ENCODE measurements at places on chromosomes 5 and 9.
A peak's percentile ranks its signal among the peaks of the same experiment; 100 is the strongest.

GRCh38 chr5:81305785-81306184 is 4.4 kb downstream of the ZCCHC9 start:
- DNase-seq = no peak

GRCh38 chr9:7935681-7936080 is 136.1 kb upstream of the DMAC1 start:
- no peak for DNase-seq

DNA sequence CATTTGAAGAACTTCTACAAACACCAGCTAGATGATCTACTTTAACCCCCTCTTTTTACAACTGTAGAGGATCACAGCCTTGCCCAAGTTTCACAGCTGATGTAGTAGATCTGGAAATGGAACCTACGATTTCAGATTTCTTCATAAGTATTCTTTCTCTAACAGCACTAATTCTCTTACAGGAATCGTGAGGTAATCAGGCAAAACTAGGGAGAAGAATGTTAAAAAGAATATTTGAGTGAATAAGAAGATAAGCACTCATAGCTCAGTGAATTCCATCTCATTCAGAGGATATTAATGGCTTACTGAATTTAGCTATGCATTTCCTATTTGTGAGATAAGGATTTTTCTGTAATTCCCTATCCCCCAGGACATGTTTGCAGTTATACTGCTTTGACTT is 42.1 kb downstream of the NADK2 start:
- DNase-seq = no peak

GRCh38 chr5:107404595-107405374 is 266.0 kb downstream of the EFNA5 start:
- DNase-seq = no peak

GRCh38 chr9:20030221-20030620 is 241.4 kb upstream of the SLC24A2 start:
- DNase-seq = no peak

DNA sequence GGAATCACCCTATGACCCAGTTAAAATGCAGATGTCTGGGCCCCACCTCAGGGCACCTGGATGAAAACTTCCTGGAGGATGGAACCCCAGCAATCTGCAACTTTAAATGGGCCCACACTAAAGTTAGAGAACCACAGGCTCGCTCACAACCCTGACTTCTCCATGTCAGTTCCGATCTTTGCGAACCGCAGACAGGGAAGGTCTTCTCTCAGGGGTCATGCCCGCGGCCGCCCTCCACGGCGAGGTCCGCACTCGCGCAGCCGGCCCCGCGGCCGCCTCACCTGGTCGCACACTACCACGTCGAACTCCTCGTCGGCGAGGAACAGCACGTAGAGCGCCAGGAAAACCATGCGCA is 499 bp downstream of the ALG2 start:
- DNase-seq = peak; percentile 9

- peak; percentile 38 for DNase-seq
Measured at GRCh38 chr5:122896598-122897282, 51.3 kb downstream of the SNX24 start.

- no peak for DNase-seq
Measured at GRCh38 chr5:33933723-33934169, 2.4 kb upstream of the RXFP3 start.

GRCh38 chr5:140312067-140312790 is 9.3 kb upstream of the PFDN1 start:
- DNase-seq = peak; percentile 97

DNA sequence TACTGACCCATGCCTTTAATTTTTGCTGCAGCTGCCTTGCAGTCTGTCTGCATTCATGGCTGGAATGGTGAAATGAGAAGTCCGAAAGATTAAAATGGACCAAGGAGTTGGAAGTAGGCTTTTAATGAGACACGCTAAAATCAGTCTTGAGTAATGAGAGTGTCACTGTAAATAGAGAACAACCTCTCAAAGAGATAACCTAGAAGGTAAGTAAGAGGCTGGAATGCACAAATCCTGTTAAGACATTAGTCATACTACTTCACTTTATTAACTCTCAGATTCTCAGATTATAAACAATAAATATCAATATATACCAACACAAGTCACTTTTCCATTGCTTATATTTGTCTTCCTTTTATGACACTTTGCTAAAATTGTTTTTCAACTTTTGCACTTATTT is 880.6 kb upstream of the C9orf72 start:
- DNase-seq = no peak

GRCh38 chr9:93231121-93231694 is 47.3 kb downstream of the WNK2 start:
- no peak for DNase-seq

GRCh38 chr9:9556865-9557803 is 1055.7 kb downstream of the PTPRD start:
- DNase-seq = no peak

DNA sequence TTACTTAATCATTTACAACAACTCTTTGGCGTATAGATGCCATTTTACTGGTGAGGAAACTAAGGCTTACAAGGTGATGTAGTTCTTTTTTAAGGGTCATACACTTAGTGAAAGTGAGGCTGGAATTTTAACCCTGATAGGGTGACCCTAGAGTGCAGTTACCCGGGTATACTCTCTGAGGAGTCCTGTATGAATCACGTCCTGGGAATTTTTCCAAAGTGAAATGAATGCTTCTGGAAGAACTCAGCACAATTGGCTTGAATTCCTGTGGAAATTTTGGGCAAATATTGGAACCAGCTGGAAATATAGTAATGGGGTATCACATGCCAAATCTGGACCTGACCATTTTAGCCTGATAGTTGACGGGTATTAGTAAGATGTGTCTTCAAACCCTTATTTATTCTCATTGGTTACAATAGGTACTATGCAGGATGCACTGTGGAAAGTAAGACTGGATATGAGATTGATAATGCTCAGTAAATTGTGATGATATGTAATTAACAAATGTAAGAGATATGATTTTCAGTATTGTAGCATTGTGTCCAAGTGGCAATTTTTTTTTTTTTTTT is 14.8 kb downstream of the SUB1 start:
- peak; percentile 45 for DNase-seq

DNA sequence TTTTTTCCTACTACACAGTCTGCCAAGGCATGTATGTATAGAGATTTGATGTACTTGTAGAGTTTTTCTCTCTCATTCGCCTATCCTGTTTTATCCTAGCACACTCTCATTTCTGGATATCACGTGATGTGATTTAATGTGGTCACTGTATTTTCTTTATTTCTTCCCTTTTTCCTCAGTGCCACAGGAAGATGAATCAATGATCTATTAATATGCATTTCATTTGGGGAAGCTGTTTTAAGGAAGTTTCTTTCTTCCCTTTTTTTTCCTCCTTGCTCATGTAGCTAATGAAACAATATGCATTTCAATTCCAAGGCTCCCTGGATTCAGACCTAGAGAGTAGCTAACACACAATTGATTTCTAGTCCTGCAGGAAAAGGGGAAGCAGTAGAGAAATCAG is 506.3 kb upstream of the WWC1 start:
- DNase-seq = no peak

GRCh38 chr5:138964647-138965201 is 89.6 kb upstream of the LRRTM2 start:
- no peak for DNase-seq

DNA sequence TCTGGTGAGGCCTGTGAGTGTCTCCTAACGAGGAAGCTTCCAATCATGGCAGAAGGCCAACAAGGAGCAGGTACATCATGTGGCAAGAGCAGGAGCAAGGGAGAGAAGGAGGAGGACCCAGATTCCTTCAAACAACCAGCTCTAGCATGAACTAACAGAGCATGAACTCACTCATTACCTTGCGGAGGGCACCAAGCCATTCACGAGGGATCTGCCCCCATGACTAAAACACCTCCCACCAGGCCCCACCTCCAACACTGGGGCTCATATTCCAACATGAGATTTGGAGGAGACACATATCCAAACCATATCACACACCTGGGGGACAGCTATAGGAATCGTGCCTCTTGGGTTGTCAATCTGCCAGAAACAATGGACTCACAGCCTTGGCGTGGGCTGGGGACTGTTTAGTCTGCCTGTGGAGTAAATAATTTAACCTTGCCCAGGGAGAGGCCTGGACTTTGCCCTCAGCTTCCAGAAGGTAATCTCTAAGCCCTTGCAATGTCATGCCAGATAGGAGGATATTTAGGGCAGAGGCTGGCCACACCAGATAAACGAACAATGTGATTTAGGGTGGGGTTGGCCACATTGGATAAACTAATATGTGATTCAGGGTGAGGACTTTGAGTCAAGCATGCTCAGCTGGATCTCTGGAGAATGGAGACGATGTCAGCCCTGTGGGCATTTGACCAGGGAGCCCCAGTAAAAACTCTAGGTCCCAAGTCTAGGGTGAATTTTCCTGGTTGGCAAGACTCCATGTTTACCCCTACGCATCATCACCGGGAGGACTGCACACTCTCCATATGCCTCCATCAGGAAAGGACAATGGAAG is 13.6 kb upstream of the VDAC1 start:
- DNase-seq = no peak

DNA sequence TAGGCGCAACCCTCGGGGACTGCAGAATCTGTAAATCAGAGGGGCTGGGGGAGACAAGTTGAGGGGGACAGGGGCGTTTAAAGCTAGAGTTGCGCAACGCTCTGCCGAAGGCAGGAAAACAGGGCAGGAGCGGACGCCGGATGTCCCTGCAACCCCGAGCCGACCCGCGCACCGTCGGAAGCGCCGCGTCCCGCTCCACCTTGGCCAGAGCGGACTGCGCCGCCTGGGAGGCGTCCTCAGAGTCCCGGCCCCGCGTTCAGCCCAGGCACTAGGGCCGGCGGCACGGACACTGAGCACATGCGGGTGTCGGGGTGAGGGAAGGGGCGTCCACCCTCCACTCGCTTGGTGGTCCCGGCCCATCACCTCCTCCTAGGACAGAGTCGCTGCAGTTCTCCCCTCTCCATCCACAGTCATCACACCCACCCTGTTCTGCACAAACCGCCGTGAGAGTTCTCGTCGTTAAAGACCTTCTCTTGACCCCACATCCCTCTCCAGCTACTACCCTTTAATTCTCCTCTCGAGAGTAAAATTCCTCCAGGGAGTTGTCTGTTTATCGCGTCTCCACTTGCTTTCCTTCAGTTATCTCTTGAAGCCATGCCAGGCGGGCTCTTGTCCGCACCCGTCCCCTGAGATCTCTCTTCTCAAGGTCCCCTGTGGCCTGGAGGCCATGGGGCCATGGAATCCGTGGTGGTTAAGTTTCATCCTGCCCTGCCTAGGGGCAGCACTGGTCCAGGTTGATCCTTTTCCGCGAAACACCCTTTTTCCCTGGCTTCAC is 796 bp upstream of the PDLIM7 start:
- DNase-seq = no peak

DNA sequence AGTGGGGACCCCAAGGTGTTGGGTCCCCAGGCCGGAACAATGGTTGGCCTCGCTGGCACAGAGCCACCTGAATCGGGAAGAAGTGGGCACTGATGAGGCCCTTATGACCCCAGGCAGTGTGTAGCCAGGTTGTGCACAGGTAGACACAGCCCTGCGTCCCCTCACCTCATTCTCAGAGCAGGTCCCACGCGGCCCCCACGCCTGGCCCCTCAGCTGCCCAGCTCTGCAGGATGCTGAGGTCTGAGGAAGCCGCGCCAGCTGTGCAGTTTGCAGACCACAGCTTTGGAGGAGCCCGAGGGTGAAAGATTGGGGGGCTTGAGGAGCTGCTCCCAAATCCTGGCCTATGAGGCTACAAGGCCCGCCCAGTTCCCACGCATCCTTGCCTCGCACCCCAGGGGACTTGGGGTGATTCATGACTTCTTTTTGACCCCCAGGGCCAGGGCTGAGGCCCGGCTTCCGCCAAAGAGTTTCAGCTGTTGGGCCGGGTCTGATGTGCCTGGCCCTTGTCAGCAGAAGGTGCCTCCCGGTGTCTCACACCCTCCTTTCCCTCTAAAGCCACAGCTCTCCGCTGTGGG is 87.8 kb upstream of the PHYKPL start:
- DNase-seq = no peak

DNA sequence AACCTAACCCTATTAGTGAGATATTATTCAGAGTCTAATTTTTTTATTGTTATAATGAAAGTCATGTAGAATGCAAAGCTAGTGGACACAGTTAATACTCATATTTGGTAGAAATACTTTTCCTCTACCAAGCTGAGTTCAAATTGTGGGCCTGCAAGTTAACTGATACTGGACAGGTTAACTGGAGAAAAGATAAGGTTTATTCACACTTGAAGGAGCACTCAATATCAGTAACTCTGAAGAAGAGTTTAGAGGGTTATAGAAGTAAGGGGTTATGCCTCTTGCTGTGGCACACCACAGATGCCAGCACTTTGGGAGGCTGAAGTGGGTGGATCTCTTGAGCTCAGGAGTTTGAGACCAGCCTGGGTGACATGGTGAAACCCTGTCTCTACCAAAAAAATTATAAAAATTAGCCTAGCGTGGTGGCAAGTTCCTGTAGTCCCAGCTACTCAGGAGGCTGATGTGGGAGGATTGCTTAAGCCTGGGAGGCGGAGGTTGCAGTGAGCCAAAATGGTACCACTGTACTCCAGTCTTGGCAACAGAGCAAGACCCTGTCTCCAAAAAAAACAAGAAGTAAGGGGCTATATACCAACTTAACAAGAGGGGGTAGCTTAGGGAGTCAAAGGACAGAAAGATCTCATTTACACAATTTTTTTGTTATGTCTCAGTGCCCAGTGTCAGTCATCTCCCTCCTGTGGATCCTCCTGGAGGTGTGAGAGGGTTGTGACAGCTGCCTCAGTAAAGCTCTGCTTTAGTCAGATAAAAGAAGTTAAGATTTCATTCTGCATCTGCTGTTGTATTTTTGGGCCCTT is 121.2 kb upstream of the GRHPR start:
- no peak for DNase-seq

DNA sequence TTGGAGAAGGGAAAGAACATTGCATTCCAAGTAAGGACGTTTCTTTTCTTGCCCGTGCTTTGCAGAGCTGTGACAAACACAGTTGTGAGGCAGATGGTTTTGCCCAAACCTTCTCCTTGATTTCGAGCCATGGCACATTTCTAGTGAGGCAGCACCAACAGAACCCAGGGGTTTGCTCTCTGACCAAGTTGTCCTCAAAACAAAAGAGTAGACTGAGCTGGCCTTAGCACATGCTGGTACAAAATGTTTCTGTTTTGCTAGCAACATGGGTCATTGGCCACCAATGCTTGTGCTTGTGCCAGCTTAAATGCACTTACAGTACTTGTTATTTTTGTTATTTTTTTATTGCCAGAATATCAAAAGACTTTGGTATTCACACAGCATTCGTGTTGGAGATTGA is 328.8 kb downstream of the GADD45G start:
- DNase-seq = no peak

DNA sequence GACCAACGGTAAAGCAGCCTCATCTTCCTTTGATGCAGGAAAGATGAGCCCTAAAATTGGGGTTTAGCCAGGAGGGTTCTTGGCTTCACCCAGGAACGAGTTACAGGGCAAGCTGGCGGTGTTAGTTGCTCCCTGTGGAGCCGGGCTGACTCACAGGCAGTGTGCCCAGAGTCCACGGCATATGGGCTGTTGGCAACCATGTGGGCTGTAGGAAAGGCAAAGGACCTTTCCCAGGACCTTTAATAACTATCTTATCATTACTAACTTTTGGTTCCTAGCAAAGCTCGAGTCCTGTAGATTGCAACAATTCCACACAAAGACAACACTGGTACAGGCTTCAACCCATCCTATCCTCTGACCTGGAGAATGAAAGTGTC is 29.8 kb upstream of the CLPTM1L start:
- DNase-seq = no peak

Measured in RKO (cell line).